ENCODE measurements at places on chromosomes 6 and 20.
A peak's percentile ranks its signal among the peaks of the same experiment; 100 is the strongest.

- no peak for DNase-seq
Measured at GRCh38 chr6:160678230-160678629, 14.2 kb upstream of the LPA start.

DNA sequence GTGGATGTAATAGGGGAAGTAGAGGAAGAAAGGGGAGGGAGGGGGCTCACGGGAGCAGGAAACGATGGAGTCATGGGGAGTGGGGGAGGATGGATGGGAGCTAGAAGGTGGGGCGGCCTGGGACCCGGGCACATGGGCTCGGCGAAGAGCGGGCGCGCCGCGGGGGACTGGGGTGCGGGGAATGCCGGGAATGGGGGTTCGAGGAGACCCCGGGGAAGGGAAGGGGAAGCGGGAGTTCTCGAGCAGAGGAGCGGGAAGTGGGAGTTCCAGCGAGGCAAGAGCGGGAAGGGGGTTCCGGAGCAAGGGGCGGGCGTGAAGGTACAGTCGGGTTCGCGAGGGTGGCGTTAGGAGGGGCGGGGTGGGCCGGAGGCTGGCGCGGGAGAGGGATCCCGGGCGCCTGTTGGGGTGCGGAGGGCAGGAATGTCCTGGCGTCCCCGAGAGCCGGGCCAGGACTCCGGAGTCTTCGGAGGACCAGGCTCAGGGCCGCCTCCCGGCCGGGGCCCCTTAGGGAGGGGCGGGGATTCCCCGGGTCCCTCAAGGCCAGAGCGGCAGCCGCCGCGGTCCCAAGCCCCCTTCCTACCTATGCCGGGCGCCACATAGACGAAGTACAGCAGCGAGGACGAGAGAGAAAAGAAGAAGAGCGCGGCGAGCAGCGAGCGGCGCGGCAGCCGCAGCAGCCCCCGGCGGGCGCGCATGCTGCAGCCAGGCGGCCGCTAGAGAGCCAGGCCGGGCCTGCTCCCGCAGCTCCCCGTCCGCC, 504 bp downstream of the B4GALT5 start:
- peak; percentile 21 for DNase-seq

- DNase-seq, result no peak
Measured at GRCh38 chr20:38620441-38620840, 18.8 kb downstream of the ARHGAP40 start.

DNA sequence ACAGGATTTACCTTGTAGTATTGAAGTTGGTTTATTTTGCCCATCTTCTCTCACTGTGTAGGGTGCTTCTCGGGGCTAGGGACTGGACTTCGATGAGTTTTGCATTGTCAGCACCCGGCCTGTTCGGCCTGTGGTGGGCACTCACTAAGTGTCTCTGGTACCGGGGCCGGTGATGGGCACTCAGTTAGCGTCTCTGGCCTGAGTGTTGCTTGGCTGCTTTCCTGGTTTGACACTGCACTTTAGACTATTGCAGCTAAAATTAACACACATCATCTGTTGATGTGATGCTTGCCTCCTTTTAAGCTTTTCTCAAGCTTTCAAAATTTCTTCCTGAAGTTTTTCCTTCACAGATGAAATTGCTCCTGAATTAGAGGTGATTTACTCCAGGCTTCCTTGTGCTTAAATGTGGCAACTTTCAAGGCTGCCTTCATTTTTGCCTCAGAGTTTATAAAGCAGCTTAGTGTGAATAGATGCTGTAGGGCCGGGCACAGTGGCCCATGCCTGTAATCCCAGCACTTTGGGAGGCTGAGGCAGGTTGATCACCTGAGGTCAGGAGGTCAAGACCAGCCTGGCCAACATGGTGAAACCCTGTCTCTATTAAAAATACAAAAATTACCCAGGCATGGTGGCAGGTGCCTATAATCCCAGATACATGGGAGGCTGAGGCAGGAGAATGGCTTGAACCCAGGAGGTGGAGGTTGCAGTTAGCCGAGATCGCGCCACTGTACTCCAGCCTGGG, 41.7 kb upstream of the TULP4 start:
- no peak for DNase-seq

GRCh38 chr6:158760618-158761250, 58.4 kb downstream of the EZR start:
- no peak for DNase-seq

DNA sequence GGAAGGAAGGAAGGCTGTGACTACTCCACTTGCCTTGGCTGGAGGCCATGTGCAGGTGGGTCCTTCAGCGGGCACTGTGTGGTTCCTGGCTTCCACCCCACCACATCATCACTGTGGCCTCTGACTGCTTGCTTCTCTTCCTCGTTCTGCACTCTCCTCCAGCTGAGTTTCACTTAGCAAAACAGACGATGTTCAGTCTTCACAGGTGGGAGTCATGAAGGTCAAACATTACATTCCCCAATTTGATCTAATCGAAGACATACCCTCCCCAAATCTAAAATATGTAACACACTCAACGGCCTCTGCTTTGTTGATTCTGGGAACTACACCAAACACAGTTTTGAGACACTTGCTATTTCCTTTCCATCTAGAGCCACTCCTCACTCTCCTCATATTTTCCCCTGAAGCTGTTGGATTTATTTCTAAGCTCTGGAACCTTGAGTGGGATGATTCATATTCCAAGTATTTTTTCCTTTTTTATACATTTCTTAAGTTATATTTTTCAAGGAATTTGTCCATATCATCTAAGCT, 132.5 kb upstream of the FOXA2 start:
- DNase-seq, result no peak

DNA sequence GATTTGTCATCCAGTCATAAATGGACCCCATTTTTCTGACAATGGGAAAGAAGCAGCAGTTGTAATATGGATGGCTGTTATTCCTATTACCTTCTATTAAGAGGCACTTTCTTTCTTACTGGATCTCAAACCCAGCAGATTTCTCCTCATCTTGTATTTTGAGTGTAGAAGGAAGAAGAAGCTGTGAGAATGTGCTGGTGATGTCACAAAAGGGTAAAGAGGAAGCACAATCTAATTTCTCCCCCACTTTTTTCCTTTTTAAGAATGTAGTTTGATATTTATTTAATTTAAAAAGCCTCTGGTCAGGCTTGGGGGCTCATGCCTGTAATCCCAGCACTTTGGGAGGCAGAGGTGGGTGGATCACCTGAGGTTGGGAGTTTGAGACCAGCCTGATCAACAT, 100.0 kb upstream of the JARID2 start:
- DNase-seq, result no peak

Data from hematopoietic multipotent progenitor cell treated with erythropoietin and hydrocortisone succinate and interleukin-3 and kit ligand, for 8 days (in vitro differentiated cells).